Stimulated activated naive CD8-positive, alpha-beta T cell treated with anti-CD3 and anti-CD28 coated beads, Interleukin-15, amount 100 ng/mL, for 72 hours (primary cell): ENCODE measurements at places on chromosomes 5 and 9.

DNA sequence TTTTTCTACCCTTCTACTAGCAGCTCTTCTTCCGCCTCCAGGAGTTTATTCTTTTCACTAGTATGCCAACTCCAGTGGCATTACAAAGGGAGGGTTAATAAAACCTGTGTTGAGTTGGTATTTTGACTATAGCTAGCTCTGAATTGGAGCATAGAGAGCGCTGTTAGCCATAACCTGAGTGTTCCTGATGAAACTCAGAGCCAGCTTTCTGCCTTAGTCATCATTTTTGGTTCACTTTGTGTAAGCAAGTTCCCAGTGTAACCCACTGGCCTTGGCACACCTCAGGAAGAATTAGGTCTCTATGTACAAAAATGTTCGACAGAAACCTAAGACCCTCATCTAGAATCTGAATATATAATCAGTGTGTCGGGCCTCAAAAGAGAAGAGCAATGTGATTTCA lies 238.9 kb downstream of the NR3C1 start:
- DNase-seq: no peak

GRCh38 chr5:178781936-178782335 lies 51.5 kb upstream of the ZNF354A start:
- DNase-seq: no peak

DNA sequence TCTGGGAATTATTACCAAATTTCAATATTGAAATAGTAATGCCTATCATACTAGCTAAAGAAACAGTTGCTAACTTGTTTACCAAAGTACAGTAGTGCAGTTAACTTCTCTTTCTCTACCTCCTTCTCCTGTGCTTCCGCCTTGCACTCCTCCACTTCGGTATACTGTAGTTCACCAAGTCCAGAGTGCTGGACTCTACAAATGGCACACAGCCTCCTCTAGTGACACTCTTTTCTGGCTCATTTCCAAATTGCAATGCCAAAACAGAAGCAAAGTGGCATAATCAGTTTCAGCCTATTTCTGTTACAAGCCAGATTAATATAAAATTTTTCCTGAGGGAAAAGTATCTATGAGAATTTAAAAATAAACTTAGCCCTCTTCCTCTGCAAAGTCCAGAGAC lies 86.0 kb upstream of the RASGRF2 start:
- no peak for DNase-seq

DNA sequence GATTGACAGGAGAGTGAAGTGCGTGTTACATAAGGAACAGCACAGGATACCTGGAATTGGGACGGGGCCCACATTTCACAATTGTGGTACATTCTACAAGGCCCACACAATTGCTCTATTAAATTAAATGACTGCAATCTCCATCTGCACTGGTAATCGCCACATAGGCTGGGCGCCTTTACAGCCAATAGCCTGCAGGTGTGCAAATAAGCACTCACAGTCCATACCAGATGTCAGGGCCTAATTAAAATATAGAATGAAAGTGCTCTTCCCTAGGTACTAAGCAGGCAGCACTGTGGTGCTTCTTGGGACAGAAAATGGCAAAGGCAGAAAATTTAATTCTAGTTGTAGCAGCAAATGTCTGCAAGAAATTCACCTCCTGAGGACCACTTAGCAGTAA lies 82.7 kb downstream of the ATP10B start:
- no peak for DNase-seq

DNA sequence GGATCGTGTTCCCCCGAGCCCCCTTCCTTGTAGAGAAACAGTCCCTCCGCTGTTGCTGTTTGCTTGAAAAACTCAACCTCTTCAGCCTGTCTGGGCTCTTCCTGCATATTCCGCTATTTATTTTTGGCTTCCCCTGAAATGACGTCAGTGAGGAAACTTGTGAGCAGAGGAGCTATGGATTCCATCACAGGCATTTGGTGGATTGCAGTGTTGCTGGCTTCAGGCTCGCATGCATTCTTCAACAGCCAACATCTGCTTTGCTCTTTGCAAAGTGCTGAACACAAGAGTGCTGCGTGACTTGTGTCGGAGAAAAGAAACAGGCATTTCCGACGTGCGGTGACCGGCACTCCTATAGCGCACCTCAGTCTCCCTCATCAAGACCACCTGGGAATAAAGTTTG lies 232.7 kb downstream of the RFK start:
- DNase-seq: no peak

DNA sequence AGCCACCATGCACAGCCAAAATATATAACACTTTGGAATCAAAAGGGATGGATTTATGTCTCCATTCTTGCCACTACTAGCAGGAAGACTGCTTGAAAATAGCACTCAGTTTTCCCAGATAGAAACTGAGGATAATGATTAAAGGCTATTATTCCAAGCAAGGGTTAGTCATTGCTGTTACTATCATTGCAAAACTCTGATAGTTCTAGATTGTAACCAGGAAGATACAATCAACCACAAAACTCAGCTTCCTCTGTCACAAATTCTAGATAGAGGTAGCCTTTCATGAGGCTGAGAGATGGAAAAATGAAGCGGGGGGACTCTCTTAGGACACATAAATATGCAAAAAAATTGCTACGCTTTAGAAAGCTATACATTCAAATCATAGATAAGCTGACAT lies 3.1 kb downstream of the ANXA1 start:
- no peak for DNase-seq

- no peak for DNase-seq
Measured at GRCh38 chr5:155595791-155596190, 582.2 kb downstream of the KIF4B start.

GRCh38 chr5:141877356-141878185 lies 639 bp downstream of the PCDH1 start:
- peak; percentile 27 for DNase-seq

DNA sequence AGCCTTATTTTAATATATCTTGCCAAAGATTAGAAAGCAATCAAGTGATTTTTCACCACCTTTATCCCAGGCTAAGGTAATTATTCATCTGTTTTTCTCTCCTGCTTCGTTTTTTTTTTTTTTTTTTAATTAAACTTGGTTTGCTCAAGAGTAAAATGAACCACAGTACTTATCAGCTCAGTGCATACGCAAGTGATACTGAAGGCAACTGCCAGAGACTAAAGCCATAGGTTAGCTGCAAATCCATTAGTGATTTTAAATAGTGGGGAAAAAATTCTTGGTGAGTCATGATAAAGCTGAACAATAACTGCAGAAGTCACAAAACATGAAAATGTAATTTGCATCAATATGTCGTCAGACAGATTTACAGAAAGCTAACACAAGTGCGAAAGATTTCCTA lies 829.1 kb downstream of the PTPRD start:
- DNase-seq: no peak

GRCh38 chr9:69660304-69660703 lies 11.9 kb downstream of the APBA1 start:
- DNase-seq: no peak

GRCh38 chr5:94901191-94901979 lies 282.9 kb downstream of the SLF1 start:
- DNase-seq: no peak

- DNase-seq: no peak
Measured at GRCh38 chr9:132749306-132749705, 79.0 kb downstream of the GTF3C4 start.

GRCh38 chr5:64165500-64166200 lies at the start of gene RNF180:
Gene RNF180, plus strand, starts transcription at chr5:64165843. Its CDS starts 34,965 bp downstream, at chr5:64200808.
- no peak for DNase-seq

GRCh38 chr5:143454936-143455516 lies 51.5 kb upstream of the NR3C1 start:
- no peak for DNase-seq

- DNase-seq: no peak
Measured at GRCh38 chr5:56831773-56832172, 16.4 kb downstream of the MAP3K1 start.

- no peak for DNase-seq
Measured at GRCh38 chr5:150623152-150623877, 17.1 kb upstream of the SYNPO start.

DNA sequence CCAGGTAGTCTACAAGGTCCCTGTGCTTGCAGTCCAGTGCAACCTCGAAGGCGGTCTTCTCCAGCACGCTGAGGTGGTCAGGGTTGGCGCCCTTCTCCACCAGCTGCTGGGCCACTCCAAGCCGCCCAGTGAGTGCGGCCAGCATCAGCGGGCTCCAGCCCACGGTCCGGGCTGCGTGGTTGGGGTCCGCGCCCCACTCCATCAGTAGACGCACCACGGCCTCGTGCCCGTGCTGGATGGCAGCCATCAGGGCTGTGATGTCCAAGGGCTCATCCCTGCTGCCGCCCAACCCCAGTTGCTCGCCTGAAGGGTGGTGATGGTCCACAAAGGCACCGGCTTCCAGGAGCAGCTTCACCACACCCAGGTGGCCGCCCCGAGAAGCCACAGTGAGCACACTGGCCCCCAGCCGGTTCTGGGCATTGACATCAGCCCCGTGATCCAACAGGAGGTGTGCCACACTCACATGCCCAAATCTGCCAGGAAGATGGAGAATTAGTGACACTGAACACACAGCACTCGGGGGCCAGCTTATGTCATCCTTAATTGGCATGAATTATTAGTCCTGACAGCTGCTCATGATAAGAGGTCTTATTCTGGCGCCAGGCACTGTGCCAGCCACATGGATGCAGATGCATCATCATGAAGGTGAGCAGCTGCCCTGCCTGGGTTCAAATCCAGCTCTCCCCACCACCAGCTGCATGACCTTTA lies 6.1 kb downstream of the ANKS6 start:
- no peak for DNase-seq

- DNase-seq: no peak
Measured at GRCh38 chr9:130989891-130990290, 19.1 kb upstream of the LAMC3 start.

DNA sequence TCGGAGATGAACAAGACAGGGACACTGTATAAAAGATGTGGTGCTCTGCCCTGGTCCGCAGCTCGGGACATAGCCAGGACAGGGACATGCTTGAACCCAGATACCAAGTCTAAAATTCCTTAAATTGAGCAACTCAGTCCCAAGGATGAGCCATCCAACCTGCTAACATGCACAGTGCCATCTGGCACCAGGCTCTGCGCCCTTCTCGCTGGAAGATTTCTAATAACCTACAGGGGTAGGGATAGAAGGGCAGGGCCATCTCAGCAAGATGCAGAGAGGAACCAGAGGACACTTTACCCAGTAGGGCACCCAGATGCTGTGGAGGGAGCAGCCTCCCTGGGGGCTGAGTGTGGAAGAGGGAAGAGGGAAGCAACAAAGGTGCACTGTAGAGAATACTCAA lies 60.1 kb downstream of the SEMA4D start:
- DNase-seq: no peak

DNA sequence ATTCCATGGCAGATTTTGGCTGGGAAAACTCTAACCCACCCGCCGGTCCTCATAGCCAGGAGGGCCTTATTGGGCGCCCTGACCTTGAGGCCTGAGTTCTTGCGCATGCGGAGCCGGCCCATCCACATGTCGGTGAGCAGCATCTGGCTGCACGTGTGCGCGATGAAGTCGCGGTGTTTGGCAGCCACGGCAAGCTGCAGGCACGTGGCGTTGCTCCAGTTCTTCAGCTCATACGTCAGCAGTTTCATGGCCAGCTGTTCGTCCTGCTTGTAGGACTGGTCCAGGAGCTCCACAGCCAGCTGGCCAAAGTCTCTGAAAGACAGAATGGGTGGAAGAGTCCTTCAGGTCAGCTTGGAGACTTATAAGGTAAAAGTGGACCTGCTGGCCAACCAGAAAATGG lies 204.3 kb upstream of the KLF9 start:
- DNase-seq: no peak

GRCh38 chr5:149942199-149942598 lies 2.4 kb downstream of the PDE6A start:
- no peak for DNase-seq

GRCh38 chr5:6496636-6497035 lies 48.0 kb downstream of the UBE2QL1 start:
- DNase-seq: no peak

DNA sequence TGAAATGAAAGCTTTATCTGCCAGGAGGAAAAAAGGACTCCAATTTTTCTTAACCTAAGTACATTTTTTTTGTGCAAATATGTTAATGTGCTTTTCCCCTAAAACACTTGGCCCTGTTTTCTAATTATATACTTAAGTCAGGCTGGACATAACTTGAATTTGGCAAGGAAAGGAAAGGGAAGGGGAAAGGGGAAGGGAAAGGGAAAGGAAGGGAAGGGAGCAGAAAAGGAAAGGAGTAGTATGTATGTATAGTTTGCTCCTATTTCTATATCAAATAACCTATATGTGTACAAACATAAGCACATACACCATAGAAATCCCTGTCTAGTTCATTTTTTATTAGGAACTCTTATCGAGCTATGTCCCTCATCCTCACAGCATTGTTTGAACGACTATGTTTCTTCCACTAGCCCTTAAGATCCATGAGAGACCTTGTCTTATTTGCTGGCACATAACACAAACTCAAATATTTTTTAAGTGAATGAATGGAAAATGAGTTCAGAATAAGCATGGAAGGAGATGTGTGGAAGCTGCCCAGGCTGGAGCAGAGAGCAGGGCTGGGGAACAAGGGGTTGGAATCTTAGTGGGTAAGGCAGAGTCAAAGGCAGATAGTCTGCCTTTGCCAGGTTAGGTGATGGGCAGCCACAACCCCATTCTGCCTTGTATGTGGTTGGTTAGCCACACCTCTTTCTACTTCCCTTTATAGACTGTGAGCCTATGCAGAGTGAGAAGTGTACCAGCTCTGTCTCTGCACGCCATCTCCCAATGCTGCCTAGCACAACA lies 70.0 kb downstream of the KLHL3 start:
- DNase-seq: peak; percentile 41

- DNase-seq: no peak
Measured at GRCh38 chr5:56862909-56863308, 46.5 kb upstream of the SETD9 start.

GRCh38 chr5:103037673-103038455 lies 82.1 kb downstream of the GIN1 start:
- DNase-seq: no peak

- DNase-seq: no peak
Measured at GRCh38 chr5:149824120-149824519, 94.0 kb downstream of the PPARGC1B start.

DNA sequence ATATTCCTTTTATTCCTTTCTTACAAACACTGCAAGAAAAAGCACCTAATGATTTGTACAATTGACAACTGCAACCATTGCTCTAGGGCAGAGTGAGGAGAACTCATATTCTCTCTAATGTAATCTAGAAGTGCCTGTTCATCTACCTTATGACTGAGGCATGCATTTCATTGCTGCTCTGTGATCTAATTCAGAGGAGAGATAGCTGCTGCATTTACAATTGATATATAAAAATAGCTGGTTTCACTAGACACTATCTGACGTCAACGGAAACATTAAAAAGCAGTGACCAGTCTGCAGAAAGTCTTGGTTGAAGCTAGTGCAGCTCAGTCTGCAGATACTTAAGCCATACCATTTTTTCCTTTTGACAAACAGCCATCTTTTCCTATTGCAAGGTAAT lies 72.8 kb upstream of the C6 start:
- DNase-seq: no peak

DNA sequence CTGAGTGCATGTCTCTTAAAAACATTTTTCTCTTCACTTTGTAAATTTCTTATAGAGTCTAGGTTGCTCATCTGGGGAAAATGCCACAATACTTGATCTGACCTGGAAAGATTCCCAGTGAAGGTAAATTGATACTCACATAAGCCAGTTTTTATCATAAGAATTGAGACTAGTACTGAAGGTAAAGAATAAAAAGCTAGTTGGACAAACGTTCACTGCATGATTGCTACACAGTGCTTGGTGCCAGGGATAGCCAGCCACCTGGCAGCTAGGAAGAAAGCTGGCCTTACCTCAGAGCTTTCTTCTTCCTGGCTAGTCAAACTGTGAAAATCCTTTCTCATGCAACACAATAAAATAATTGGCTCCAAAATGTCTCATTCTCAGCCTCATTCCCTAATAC lies 77.1 kb downstream of the MUSK start:
- DNase-seq: no peak
